NCI-H510A treated with DMSO at 0.1 percent for 48 hours (cell line): ENCODE measurements at places on chromosomes 11 and 22.

DNA sequence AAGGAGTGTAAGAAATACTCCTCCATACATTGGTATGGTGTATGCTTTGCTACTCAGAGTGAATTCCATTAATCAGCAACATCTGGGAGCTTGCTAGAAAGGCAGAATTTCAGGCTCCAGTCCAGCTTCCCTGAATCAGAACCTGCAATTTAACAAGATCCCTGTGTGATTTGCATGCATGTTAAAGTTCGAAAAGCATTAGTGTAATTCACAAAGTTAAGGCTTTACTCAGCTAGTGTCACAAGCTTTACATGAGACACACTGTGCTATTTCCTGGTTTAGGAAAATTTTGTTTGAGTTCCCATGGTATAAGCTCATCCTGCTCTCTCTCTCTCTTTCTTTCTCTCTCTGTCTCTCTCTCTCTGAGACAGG, 37.0 kb upstream of the HEPHL1 start:
- DNase-seq, result no peak

- no peak for DNase-seq
Measured at GRCh38 chr11:94590352-94591041, 23.3 kb downstream of the PIWIL4 start.

- DNase-seq, result no peak
Measured at GRCh38 chr22:39910876-39911613, 10.2 kb downstream of the GRAP2 start.

DNA sequence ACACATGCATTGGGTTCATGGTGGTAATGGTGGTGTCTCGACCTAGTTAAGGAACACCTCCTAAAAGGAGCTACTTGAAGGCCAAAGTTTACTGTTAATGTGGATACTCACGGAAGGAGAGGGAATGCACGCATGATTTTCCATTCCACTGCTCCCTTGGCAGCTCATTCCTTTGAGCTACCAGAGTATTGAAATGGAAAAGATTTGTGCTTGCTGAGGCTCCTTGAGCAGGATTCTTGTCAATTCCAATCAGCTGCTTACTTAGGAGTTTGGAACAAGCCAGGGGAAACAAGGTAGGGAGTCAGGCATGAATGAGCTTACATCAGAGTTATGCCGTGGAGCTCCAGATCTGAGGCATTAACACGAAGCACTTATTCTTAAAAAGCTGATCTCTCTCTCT, 108.8 kb downstream of the GRIA4 start:
- no peak for DNase-seq

GRCh38 chr11:111941963-111942362, 4.8 kb downstream of the DIXDC1 start:
- DNase-seq, result no peak

GRCh38 chr11:16881074-16881709, 133.0 kb downstream of the PLEKHA7 start:
- DNase-seq, result no peak

DNA sequence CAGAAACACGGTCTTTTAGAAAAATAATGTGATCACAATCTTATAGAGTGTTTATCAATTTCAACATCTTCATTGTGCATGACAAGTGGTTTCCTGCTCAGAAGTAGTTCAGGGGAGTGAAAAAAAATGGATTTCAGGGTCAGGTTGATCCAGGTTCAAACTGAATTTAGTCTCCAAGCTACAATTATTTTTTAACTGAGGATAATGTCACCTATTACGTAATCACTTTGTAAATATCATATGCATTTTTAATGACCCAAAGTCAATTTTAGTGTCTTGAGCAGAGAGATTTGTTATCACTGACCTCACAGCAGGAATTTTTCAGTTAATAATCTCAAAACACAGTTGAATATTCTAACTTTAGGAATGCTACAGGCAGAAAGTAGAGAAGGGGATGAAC, 627.2 kb upstream of the LUZP2 start:
- no peak for DNase-seq

DNA sequence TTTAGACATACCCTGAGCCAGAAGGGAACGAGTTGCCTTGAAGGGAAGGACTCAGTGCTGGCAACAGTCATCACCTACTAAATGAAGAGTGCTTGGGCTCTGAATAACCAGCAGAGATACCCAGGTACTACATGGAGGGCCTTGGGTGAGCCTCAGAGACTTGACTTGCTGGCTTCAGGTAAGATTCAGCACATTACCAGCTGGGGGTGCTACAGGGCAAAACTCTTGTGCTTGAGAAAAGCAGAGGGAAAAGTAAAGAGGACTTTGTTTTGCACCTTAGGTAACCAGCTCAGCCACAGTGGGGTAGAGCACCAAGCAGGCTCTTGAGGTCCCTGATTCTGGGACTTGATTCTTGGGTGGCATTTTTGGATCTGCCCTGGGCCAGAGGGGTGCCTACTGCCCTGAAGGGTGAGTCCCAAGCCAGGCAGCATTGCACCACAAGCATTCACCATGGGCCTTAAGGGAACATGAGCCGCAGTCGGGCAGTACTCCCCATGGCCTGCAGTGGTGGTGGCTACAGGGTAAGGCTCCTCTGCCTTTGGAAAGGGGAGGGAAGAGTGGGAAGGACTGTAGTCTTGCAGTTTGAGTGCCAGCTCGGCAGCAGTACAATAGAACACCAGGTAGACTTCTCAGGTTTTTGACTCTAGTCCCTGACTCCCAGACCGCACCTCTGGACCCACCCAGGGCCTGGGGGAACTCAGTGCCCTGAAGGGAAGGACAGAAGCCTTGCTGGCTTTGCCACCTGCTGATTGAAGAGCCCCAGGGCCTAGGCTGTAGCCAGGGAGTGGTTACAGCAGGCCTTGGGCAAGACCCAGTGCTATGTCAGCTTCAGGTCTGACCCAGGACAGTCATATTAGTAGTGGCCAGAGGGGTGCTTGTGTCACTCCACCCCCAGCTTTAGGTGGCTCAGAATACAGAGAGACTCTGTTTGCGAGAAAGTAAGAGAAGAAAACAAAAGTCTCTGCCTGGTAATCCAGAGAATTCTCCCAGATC, 22.7 kb upstream of the PLEKHA7 start:
- DNase-seq, result no peak

DNA sequence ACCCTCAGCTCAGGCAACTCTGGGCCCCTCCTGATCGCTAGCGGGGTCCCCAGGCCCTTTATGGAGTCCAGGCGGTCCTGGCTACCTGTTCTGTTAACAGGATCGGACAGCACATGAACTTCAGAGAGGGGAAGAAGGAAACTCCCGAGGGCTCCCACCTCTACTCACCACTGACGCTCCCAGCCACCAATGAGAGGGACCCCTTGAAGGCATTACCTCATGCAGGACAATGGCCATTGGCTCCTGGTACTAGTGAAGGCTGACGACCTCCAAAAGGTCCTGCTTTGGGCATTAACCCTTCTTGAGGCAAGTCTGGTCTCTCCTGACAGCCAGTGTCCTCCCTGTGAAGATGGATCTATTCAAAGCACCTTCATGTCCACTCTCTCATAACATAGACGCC, 71.5 kb upstream of the LMO1 start:
- DNase-seq, result no peak

DNA sequence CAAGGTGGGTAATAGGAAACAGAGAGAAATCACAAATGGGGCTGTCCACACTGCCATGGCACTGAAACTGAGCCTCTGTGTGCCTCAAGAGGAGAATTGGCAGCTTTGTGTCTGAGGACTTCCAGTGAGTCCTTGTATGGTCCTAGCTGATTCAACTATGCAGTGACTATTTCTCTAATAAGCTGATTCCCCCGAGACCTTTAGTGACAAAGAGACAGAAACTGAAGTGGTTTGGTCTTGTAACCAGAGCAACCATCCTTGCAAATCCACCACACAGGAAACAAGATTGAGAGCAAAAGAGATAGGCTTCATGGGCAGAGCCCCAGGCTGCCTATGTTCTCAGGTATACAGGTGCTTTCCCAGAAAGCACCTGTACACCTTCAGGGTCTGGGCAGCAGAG, 1038.5 kb downstream of the NTM start:
- peak; percentile 94 for DNase-seq

- DNase-seq, result no peak
Measured at GRCh38 chr11:76292583-76293188, 86.4 kb upstream of the WNT11 start.

DNA sequence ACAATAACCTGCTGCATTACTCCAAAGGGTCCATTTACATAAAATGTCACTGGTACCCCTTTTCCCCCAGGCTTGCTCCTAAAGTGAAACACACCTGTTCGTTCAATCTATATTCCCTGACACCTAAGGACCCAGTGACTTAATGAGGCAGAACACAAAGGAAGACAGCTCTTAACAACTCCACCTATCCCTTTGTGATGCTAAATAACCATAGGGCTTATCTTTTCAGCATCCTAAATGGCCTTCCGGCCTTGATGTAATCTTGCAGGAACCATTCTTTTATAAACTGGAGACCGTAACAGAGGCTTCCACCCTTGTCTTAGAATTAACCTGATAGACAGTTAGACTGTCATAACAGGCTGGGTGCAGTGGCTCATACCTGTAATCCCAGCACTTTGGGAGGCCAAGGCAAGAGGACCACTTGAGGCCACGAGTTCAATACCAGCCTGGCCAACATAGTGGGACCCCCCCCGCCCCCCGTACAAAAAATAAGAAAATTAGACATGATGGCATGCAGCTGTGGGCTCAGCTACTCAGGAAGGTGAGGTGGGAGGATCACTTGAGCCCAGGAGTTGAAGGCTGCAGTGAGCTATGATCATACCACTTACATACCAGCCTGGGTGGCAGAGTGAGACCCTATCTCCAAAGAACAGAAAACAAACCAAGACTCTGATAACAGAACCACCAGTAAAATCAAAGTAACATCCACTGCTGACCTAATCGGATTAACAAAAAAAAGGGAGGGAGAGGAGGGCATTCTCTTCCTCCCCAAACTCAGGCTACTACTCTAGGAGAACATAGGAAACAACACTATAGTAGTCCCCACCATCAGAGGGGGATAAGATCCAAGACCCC, 5.1 kb downstream of the CHEK2 start:
- DNase-seq, result peak; percentile 17
